ENCODE measurements at places on chromosomes 6 and 20.

DNA sequence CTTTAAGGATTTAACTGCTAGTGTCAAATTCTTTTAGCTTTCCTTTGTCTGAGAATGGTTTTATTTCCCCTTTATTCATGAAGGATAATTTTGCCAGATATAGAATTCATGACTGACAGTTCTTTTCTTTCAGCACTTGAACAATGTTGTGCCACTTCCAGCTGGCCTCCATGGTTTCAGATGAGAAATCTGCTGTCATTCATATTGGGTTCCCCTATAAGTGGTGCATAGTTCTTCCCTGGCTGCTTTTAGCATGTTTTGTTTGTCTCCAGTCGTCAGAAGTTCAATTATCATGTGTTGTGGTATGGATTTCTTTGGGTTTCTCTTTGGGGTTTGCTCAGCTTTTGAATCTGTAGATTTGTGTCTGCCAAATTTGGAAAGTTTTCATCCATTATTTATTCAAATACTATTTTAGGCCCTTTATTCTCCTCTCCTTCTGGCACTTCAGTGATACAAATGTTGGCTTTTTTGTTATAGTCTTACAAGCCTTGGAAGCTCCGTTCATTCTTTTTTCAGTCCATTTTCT lies 76.3 kb upstream of the TGM3 start:
- no peak for DNase-seq

DNA sequence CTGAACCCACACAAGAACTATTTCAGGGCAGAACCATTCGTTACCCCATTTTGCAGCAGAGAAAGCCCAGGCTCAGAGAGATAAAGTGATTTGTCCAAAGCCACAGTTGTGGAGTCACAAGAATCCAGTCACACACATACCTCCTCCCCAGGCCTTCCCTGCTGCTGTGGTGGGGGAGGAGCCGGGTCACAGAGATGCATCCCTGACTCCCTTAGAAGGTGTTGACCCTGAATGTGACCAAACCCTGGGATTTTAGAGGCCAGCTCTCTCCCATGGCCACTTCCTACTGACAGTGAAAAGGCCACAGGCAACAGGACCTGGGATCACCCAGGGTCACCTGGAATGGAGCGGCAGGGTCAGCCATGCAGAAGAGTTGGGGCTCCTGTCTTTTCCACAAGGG lies 48.6 kb downstream of the CHMP4B start:
- DNase-seq = no peak

- DNase-seq = no peak
Observed at GRCh38 chr6:148177589-148178233, 164.9 kb upstream of the SASH1 start.

DNA sequence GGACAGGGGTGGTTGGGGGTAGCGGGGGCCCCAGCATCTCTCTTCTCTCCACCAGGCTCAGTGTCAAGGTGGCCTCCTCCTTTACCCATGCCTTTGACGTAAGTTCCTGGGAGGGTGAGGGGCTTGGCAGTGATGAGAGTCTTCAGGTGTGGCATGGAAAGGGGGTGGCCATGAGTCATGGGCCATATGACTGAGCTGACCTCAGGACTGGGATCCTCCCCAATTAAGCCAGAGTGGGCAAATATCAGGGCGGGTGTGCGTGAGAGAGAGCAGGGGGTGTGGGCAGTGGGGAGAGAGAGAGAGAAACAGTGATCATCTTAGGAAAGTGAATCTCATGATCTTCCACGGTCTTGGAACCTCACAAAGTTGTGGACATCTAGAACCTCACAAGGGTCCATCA lies 8.2 kb upstream of the BPIFB4 start:
- no peak for DNase-seq

DNA sequence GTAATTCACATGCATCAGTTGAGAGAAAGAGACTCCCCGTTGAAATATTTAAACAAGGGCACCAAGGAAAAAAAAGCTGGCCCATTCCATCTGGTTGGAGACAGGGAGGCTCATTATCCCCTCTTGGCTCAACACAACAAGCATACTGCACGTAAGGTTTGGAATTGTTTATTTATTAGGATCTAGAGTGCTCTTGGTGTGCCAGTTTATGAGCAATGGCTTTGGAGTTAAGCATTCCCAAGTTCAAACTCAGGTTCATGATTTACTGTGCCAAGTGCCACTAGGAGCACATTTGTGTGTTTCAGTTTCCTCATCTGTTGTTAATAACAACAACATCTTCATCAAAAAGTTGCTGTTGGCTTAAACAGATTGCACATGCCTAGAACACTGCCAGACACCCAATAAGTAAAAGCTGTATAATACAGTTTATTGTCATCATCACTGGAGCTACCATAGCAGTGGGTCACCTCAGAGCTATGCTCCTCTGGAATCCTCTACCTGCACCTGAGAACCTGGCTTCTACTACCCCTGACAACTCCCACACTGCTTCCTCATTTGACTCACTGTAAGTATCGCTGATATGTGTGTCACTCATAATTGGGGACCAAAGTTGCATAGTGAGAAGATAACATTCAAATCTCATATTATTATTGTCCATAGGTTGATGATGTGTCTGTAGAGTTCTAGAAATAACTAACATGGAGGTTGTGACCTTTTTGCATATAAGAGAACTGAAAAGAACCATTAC lies 5.4 kb downstream of the SLC17A3 start:
- DNase-seq = no peak

DNA sequence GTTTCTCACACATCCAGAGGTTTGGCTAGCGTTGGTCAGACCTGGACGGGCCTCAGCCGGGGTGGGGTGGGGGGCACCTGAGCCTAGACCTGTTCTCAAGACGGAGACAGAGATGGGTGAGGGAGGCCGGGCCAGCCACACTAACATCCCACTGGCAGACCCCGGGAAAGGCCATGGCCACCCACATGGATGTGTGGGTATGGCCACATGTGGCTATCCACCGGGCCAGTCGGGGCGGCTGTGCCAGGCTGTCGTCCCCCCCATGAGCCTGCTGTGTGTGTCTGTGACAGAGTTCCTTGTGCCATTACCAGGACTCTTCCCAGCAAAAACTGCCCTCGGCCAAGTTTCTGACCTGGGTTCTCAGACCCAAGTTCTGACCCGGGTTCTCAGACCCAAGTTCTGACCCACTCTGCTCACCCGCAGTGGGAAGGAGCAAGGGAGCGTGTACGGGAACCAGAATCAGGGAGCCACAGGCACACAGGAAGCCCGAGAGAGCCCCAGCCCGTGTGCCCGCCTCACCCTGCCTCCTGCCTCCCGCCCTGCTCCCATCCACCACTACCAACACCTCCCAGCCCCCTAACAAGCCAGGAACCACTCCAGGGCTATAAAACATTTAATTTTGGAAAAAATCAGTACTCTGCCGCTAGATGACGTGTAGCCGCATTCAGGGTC lies 255.5 kb downstream of the TAF4 start:
- DNase-seq = no peak

DNA sequence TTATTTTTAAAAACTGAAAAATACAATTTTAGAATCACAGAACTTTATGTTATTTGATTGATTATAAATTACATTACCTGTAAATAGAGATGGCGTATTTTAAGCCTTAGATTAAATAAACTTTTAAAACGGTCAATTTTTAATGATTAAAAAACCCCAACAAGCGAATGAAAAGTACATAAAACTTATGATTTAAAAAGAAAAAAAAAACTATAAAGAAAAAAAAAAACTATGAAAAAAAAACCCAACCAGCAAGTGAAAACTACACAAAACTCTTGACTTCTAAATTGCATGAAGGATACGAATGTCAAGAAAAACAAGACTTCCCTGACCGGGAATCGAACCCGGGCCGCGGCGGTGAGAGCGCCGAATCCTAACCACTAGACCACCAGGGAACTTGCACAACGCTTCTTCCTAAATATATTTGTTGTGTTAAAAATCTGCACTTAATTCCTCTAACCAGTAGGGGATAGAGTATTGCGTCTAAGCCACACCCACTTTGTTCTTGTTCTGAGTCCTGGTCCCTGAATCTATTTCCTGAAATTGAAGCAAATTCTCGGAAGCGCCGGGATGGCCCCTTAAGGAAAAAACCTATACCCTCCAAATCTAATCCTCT lies 10.7 kb upstream of the NCOA7 start:
- peak; percentile 84 for DNase-seq

DNA sequence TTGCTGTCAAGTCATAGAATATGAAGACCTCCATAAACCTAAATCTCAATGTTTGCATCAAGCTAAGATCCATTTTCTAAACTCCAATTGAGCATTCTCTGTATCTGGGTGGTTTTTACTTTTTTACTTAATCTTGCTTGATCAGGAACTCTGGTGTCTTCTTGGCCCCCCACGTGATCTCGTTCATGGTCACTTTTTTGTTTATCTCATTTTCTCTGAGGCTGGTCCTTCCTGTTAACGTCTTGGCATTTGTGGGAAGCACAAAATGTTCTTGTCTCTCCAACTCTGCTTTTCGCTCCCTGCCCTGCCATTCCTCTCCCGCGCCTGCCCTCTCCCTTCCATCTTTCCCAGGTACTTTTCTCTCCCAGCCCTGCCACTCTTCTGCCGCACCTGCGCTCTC lies 14.0 kb upstream of the MAPRE1 start:
- DNase-seq = no peak

DNA sequence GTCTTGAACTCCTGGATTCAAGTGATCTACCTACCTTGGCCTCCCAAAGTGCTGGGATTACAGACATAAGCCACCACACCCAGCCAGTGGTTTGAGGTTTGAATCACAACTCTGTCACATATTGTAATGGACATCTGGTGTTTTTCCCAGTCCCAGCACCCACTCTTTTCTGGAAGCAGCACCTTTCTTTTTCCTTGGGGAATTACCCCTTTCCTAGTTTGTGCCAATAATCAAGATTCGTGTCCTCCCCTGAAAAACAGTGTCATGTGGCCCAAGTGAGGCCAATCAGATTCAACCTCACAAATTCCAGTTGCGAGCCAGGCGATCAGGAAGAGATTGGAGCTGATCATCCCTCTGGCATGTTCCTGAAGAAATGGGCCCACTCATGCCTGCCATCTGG lies 71.7 kb upstream of the SGK1 start:
- DNase-seq = no peak

- DNase-seq = no peak
Observed at GRCh38 chr6:31299947-31300346, 28.1 kb upstream of the HLA-C start.

DNA sequence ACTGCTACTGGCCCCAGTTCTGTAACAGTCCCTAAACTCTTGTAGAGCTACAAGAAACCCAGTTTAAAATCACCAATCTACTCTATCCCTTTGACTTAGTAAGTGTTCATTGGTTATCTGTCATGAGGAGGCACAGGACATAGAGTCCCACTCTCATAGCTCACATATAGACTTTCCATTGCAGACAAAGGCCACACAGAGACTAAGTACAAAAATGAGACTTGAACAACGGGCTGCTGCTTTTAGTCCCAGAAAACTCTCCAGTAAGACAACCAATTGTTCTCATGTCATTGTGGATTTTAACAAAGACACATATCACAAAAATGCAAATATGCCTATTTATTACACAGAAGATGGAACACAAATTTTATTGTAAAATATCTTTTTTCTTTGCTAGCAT lies 197.4 kb downstream of the PTPRK start:
- DNase-seq = no peak

DNA sequence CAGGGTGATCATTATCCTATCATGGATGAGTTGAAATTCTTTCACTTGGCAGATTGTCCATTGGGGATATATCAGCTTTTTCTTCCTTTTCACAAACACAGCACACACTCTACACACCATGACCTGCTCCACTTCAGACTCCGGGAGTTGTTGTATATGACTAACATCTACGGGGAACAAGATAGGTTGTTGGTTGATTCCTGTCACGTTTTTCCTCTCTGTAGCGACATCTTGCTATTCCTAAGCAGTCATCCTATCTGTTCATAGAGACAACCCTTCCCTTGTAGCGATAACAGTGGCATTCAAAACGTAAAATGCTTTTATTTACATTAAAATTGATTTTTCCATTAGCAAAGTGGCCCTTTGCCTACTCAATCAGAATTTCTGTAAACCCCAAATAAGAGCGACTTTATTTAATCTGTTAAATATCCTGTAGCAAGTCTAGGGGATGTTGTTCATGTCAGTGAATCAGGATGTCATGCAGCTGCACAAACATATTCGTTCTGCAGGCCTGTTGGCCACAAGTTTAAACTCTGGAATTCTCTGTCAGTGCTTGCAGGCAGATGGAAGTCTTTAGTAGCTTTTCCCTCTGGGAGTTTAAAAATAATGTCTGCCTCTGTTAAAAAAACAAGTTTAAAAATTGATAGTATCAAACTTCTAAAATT lies 23.1 kb downstream of the PHACTR2 start:
- DNase-seq = no peak

DNA sequence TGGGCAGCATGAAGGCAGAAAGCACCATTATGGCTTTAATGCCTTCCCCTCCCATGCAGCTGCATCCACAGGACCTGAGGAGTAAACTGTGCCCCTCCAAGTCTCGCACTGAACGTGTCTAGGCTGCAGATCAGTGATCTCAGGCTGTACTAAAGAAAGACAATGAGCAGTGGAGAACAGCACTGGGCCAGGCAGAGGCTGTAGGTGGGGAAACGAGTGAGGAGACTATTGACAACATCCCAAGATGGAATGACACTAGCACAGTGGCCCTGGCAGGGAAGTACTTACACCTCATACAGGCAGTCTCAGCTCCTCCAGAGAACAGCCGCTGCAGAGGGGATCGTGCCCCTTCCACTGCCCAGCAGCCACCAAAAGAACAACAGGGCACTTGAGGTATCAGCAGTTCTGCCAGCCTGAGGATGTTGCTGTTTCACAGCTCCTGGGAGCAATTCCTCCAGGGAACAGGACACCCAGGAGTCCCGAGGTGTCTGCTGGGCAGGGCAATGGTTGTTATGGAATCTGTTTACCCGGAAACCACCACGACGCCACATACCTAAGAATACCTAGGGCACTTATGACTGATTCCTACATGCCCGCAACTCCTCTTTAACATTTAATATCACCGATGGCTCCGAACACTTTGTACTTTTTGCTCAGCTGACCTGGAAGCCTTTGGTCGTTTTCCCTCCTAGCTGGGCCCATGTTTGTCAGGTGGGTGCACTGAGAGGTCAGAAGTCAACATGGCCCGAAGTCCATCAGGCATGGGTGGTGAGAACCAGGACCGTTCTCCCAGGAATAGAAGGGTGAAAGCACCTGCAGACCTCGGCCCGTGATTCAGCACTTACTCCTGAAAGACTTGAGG lies 79.1 kb downstream of the SLC22A23 start:
- no peak for DNase-seq

- DNase-seq = no peak
Observed at GRCh38 chr6:39867592-39867991, 66.7 kb downstream of the MOCS1 start.

- peak; percentile 56 for DNase-seq
Observed at GRCh38 chr6:43308101-43308989, at the start of gene CRIP3. Gene CRIP3, minus strand, starts transcription at chr6:43308826. Its CDS starts 34 bp downstream, at chr6:43308792.

GRCh38 chr6:155717374-155717773 lies 261.7 kb upstream of the NOX3 start:
- DNase-seq = no peak

GRCh38 chr6:9161731-9162130 lies 726.4 kb upstream of the SLC35B3 start:
- DNase-seq = no peak

GRCh38 chr6:121826156-121826810 lies 390.8 kb downstream of the GJA1 start:
- no peak for DNase-seq

- no peak for DNase-seq
Observed at GRCh38 chr6:85004361-85004995, 240.1 kb upstream of the TBX18 start.

GRCh38 chr6:99341862-99342455 lies 7.5 kb downstream of the FAXC start:
- no peak for DNase-seq
